ENCODE measurements at places on chromosomes 13 and 19.

- no peak for DNase-seq
Measured at GRCh38 chr13:46572752-46573431, 19.9 kb downstream of the LRCH1 start.

DNA sequence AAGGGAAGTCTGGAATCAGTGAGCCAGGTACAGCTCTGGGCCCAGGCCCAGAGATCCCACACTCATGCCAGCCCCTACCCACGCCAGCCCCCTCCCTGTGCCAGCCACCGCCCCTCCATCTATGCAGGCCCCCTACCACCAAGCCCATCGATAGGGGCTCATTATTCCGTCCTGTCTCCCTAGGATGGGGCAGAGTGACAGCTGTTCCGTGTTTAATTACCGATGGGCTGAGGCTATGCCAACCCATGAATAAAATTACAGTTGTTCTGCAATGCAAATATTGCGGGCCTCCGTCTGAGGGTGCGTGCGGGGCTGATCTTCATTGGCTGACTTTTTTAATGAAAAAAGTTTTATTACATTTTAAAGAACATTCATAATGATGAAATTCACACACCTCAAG is 35.6 kb upstream of the PEPD start:
- no peak for DNase-seq

- DNase-seq: no peak
Measured at GRCh38 chr19:46772170-46773017, 16.0 kb downstream of the SLC1A5 start.

DNA sequence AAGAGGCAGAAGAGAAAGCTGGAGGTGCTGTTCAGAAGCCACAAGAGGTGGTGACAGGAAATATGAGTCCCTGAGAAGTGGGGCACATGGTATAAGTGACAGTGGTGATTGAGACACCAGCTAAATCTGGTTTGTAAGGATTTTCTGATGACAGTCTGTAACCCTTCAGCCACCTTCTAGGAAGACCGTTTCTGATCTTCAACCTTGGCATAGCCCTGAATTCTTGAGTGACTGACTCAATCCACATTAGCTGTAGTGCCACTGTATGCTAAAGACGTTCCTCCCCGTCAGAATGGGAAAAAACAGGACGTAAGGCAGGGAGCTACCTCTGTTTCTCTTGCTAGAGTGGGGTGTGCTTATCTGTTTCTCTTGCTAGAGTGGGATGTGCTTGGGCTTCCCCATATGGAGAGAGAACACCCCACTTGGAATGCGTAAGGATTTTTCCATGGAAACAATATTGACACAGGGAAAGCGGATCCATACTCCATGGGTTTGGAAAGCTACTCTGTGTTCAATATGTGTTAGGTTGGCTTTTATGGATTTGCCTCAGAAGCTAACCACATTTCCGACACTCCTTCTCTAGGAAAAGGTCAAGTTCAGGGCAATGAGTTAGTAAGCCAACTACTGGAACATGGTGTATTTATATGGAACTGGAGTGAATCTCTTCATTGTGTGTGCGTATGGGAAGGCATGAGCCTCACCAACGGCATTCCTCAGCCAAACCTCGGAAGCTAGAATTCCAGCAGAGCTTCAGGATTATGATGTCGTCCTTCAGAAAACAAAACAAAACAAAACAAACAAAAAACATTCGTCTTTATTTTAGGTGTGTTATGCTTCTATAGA is 948.8 kb upstream of the SLC10A2 start:
- DNase-seq: no peak

DNA sequence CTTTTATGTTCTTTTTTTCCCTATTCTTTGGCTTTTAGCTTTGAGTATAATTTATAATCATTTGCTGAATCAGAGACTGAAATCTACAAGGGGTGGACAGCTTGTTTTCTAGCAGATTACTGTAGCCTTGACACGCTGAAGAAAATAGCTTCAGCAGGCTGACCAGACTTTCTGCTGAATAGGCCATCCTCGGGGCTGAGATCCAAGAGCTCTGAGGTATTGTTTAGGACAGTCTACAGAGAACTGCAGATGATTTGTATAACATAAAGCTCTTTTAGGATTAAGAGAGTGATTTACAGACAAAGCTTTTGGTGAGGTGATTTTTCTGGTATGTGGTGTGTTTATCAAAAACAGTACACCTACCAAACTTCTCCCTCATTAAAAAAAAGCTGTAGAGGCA is 16.8 kb downstream of the POLR1D start:
- no peak for DNase-seq

GRCh38 chr19:21133633-21134032 is 8.2 kb upstream of the ZNF431 start:
- DNase-seq: no peak

All from esophagus muscularis mucosa (tissue), 4 donors.